ENCODE measurements at places on chromosomes 7 and 10.

DNA sequence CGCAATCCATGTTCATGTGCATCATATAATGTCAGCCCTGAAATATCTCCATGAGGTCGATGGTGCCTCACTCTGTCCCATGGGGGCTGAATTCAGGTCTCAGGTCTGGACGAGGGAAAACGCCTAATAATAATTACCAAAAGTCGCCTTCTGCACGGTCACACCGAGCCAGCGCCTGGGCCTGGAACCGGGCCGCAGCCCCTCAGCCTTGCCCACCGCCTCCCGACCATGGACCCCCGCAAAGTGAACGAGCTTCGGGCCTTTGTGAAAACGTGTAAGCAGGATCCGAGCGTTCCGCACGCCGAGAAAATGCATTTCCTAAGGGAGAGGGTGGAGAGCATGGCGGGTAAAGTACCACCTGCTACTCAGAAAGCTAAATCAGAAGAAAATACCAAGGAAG lies 18.8 kb upstream of the KLRG2 start:
- DNase-seq: no peak

GRCh38 chr7:25087855-25088254 lies 37.2 kb downstream of the CYCS start:
- DNase-seq: no peak

DNA sequence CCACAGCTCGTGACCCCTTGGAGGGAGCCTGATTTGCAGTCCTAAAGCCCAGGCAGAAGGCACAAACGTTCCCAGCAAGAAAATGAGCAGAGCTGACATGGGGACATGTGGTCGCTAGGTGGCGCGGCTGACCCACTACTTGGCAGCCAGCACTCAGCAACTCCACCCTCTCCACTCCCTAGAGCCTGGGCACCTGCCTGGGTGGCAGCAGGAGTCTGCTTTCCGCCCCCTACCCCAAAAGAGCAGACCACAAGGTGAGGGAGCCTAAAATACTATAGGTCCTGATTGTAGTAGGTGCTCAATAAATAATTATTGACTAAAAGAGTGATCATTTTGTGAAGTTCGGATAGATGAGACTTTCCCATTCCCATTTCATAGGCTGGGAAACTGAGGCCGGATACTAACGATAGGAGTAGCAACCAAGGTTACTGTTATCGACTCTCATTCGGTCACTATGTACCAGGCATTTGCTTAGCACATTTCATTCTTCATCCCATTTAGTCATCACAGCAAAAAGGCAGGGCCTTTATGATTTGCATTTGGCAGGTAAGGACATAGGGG lies 57.4 kb downstream of the NEUROG3 start:
- peak; percentile 70 for DNase-seq

DNA sequence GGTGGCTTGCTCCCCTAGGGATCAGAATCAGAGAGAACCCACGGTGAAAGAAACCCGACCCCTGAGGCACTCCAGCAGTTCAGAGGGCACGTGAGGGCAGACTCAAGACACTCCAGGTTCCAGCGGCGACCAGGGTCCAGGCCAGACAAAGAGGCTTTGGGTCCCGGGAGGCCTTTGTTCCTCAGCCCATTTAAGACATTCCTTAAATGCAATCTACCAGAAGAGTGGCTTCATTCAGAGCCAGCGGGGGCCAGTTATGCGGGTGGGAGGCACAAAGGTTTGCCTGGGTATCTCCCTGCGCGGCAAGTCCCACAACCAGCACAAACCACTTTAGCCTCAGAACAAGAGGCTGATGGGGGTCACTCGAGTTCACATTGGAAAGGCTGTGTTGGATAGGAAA lies 53.6 kb downstream of the AFAP1L2 start:
- DNase-seq: no peak

- no peak for DNase-seq
These were observed 335.9 kb downstream of the XPNPEP1 start for GRCh38 chr10:109587366-109587765.

- DNase-seq: no peak
These were observed 98.6 kb upstream of the BTBD16 start for GRCh38 chr10:122172361-122173008.

DNA sequence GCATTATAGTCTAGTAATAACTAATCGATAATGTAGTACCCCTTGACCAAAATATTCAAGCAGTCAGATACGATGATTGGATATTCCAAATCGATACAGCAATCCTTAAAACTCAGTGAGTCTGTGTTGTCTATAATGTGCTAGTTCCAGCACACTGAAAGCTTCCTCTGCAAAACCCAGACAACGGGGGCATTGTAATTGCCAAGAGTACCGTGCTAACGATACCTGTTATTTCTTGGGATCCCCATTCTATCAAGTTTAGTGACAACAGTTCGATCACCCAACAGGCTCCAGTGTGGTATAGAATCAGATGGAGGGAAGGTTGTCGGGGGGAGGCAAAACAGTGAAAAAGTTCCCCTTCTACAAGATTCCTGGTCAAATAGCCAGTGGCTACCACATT lies 865 bp downstream of the ZNF438 start:
- DNase-seq: no peak

DNA sequence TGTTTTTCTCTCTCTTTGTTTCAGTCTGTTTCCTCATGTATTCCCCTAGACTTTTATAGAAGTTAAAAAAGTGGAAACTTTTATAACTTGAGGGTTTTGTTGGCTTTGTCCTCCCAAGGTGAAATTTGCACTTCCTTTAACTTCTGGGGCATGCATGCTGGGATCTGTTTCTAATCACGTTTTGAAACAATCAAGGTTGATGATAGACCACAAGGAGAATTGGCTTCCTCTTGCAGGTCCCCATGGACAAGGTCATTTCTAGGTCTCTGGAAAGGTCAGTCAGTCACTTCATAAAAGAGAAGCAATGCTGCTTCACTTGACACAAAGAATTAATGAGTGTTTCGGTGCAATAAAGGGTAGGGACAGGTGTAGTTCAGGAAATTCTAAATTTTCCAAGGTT lies 811.8 kb upstream of the CELF2 start:
- DNase-seq: no peak

GRCh38 chr10:122316224-122316884 lies 45.3 kb downstream of the BTBD16 start:
- no peak for DNase-seq

DNA sequence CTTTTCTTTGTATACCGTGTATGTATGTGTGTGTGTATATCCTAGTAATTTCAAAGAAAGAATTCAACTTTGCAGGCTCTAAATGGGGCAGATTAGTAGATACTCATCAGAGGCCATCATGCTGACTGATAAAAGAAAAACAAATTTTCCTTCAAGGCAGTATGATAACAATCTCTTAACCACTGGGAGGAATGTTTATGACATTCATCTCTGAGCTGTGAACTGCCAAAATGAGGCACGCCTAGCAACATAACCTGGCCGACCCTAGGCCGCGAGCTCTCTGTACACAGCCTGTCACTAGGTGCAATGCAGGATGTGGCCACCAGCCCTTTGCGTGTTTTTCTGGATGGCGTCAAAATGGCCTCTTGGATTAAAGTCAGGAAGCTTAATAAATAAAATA lies 343.7 kb upstream of the GALNT17 start:
- DNase-seq: no peak

- no peak for DNase-seq
These were observed 20.0 kb downstream of the ZNF786 start for GRCh38 chr7:149070372-149071125.

DNA sequence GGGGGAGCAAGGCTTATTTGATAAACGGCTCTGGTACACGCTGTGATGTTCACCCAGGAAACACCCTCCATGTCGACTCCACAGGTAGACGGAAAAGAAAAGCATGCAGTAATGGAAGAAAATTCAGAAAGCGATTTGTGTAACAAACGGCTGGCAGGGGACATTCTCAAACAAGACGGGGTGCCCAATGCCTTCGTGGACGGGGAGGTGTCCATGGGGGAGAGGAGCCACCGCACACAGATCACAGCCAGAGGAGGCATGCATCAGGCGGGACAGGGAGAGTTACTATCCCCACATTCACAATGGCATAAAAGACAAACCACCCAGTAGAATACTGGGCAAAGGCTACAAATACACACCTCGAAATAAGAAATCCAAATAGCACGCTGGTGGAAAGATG lies 20.1 kb downstream of the CNPY1 start:
- DNase-seq: no peak

GRCh38 chr10:44263771-44264170 lies 121.1 kb downstream of the CXCL12 start:
- no peak for DNase-seq

DNA sequence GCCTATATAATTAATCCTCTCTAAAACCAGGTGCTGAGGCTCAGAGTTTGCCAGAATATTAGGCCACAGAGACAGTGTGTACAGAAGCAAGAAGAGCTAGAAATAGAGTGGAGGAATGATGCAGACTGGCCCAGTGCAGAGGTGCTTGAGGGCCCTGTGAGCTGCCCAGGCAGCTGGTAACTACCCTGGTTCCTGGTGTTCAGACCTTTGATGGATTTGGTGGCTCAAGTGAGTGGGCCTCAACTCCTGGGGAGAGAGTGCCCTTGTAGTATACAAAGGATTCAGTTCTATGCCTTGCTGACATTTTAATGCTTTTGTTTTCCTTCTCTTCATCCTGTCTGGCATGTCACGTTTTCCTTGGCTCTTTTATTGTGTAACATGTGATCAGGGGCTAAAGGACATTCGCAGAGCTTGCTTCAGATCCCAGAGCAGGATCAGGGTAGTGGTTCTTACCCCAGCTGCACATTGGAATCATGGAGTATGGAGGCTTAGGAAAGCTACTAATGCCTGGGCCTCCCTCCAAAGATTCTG lies 20.0 kb downstream of the LRRC4 start:
- no peak for DNase-seq

- DNase-seq: peak; percentile 45
These were observed 219.4 kb upstream of the CELF2 start for GRCh38 chr10:10798102-10798863.

- no peak for DNase-seq
These were observed 105.3 kb downstream of the SKAP2 start for GRCh38 chr7:26759108-26759507.

DNA sequence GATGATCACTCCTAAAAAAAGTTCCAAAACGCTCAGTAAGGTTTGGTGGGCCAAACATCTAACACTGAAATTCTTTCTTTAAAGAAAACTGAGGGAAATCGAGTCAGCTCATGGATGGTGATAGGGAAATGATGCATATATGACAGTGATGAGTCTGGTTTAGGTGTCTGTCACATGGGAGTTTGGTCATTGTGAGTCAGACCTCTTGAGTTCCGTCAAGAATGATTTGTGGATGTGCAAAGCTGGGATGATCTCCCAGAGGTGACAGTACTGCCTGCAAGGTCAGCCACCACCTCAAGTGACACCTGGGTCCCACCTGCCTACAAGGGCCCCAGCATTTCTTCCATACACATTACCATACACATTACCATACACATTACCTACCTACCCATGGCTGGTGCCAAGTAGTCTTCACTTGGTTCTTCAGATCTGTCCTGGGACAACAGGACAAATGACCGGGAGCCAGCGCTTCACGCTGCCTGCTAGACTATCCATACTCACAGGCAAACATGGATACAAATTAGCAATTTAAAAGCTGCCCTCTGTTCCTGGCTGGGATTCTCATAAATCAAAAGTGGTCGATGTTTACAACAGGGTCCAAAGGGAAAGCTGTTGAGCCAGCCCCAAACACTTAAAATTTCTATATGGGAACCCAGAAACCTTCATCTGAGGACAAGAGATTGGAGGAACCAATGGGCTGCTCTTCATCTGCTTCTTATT lies 128.4 kb downstream of the ADAM12 start:
- no peak for DNase-seq

GRCh38 chr10:18906636-18907035 lies 142.0 kb upstream of the MALRD1 start:
- DNase-seq: no peak

DNA sequence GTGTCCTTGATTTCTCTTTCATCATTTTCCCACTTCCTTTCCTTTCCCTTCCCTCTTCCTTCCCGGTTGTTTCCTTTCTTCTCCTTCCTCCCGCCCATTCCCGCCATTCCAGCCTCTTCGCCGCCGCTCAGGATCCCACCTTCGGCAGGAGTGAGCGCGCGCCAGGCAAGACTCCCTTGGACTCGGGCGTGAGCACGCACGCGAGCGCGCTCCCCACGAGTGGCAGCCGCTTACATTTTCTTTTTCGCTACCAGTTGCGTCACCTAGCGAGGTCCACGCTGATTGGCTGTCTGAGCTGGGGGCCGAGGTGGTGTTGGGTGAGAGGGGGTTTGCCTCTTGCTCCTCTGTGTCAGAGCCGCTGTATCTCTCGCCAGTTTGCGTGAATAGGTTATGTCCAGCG lies 11.8 kb downstream of the ZAN start:
- no peak for DNase-seq

DNA sequence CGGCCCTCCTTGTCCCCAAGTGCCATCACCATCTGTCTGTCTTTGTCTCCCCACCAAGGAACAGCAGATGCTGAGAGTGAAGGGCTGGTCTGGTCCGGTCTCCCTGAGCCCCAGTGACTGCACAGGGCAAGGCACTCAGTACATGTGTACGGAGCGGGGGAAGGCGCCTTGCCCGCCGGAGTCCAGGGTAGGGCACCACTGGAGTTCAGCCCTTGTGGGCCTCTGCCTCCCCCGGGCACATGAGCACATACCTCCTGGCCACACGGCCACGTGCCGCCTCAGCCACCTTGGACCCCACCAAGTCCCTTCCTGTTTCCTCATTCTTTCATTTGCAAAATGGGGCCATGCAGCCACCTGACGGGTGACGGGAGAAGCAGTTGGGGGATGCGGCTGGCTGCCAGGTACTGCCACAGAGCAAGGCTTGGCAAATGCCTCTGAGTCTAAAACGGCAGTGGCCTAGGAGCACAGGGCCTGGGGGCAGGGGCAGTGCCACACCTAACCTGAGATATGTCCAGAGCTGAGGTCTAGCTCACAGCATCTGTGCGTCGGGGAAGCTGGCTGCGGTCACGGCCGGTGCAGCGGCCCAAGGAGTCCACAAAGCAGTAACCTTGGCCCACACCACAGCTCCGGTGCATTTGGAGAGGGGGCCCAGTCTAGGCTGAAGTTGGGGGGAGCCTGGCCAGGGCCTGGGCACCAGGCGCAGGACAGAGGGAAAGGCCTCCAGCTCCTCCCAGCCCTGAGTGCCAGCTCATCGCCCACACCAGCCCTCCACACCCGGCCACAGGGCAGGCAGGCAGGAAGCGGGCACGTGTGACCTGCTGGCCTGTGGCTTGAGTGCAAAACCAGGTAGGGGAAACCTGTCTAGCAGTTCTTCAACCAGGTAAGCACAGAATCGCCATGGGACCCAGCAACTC lies 5.2 kb downstream of the ADAP1 start:
- peak; percentile 79 for DNase-seq

GRCh38 chr7:91288208-91288824 lies 24.1 kb downstream of the FZD1 start:
- no peak for DNase-seq

DNA sequence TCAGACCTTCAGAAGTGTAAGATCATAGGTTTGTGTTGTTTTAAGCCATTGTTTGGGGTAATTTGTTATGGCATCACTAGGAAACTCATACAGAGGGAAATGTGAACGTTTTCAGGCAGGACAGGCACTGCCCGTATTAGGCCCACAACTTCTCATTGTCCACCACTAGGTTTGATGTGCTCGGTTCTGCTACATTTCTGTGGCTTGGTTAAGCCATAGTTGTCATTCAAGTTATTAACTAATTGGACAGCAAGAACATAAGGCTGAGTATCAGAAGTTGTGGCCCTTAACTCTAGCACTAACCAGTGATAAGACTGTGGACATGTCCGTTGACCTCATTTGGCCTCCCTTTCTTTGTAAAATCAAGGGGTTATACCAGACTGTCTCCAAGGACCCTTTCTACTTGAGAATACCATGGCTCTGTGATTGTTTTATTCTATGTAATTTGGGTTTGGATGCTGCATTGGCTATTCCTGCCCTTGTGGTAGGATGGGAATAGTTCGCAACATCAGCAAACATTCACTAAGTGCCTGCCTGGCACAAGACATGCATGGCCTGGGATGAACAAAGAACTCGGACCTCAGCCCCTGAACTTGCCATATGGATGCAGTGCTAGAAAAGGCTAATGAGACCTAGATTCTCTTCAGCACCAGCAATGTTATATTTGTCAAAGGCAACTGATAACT lies 85.7 kb downstream of the CCDC71L start:
- DNase-seq: no peak
